ENCODE measurements at places on chromosomes 11 and 22.

GRCh38 chr11:61971248-61972111 is 4.0 kb upstream of the FTH1 start:
- peak; percentile 96 for DNase-seq

- DNase-seq: no peak
These were observed 5.0 kb upstream of the PYGM start for GRCh38 chr11:64764753-64765152.

DNA sequence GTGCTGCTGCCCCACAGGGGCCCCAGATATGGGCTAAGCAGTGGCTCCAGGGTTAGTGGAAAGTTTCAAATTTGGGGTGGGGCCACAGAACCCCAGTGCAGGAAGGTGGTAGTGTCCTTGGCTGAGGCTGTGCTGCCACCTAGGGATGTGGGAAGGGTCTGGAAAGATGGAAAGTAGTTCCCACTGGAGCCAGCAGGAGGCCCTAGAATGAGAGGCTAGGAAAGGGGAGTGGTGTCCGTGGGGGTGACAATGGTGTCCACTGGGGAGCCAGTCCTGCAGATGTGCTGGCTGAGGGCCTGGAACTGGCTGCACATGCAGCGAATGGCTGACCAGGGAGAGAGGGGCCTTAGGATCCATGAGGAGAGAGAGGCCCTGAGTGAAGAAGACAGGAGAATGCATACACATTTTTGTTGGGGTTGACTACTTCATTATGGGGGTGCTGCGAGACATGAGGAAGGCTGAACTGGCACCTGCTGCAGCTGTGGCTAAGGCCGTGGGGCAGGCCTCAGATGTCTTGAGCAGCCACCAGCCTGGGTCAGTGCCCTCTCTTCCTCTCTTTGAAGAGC is 21.1 kb downstream of the RFPL3 start:
- peak; percentile 59 for DNase-seq

DNA sequence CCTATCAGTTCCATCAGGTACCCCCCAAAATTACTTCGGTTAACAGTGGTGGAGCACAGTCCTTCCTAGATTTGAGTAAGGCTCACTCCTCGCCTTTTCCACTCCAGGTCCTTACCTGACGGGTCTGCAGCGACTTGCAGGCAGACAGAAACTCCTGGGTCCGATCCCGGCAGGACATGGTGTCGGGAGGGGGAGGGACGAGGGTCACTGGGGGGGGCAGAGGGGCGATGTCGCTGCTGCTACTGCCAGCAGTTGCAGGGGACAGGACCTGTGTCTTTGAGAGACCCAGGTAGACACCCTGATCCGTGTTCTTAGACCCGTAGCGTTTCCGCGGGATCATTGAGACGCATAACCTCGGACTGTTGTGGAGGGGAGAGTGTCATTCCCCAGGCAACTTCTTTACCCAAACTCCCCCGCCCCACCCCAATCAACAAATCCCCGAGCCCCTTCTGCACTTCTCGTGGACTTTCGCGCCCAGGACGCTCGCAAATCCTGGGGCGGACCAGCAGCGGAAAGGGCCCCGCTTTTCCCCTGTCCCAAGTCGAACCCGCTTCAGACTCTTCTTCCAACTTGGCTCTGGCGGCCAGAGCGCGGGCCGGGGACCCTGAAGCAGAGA is 839 bp downstream of the STX5 start:
- DNase-seq: no peak

DNA sequence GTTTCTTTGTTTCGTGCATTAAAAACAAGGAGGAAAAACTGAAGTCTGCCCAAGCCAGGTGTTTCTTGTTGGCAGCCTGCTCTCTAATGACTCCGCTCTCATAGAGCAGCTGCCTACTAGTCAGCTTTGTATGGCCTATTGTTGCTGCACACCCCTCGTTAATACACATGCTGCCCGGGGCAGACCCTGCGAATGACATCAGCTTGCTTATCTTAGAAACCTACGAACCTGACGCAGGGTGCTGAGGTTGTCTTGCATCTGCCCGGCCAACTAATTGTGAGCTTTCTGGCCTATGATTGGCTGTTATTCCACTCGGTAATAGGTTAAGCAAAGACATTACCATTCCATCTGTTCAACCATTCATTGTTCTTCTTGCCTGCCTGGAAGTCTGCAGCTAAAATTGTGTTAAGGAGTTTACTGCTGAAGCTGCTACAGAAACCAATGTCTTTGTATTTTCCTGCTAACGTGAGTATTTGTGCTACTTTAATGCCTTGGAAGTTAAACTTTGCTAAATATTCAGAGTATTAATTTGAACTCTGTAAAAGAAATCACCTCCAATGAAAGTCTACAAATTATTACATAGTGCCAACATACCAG is 37.5 kb downstream of the ZC3H12C start:
- peak; percentile 32 for DNase-seq

- no peak for DNase-seq
These were observed 10.0 kb upstream of the ASCC2 start for GRCh38 chr22:29848111-29848510.

DNA sequence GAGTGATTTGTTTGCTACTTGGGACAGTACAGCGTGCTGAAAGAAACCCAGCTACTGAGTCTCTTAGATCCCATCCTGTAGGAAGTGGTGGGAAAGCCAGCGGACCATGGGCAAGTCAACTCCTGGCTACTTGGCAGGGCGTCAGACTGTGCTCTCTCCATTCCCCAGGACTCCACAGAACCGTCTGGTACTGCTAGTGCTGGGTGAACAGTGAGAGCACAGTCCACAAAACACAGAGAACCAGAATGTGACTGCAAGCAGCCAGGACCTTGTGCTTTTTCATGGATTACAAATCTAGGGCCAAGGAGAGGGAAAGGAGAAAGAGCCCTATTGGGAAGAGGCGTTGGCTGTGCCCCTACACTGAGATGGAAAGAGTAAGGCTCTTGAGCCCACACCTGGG is 10.2 kb downstream of the BID start:
- no peak for DNase-seq

DNA sequence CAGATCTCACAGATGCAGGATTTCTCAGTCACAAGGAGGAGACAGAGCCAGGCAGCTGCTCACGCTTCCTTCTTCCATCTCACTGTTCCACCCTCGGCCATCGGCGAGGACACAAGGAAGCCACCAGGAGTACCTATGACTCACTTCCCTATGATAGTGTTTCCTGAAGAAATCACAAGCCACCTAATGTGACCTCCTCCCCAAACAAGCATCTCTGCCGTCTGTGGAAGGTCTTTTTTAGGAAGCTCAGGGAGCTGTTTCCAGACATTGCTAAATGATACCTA is 672.7 kb downstream of the TBC1D22A start:
- DNase-seq: no peak

DNA sequence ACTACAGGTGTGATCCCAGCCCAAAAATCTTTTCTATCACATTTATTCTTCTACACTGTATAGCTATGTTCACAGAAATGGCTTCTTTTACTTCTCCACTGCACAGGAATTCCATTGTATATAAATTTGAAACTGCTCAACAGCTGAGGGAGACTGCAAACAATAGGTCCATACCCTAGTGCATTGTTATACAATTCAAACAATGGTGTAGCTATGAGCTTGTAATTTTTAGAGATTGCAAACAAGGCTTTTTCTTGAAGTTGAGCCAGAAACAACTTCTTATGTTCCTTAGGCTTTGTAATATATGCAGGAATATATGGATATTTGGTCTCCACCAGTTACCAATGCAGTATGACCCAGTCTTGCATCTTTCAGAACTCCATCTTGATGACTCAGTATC is 19.5 kb upstream of the SIK3 start:
- no peak for DNase-seq

DNA sequence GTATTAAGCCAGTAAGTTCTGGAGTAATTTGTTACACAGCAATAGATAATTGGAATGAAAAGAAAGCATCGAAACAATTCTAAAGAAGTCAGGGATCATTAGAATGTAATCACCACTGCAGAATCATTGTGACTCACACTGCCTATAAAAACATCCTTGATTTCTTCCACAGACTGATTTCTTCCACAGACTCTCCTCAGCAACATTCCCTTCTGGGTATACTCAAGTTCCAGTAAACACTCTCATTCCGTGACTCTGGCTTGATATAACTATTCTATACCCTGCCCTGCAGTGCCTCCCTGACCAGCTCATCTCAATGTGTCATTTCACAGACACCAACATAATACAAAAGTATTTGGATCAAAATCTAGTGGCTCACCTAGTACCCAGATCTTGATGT is 120.5 kb downstream of the BBOX1 start:
- DNase-seq: no peak

DNA sequence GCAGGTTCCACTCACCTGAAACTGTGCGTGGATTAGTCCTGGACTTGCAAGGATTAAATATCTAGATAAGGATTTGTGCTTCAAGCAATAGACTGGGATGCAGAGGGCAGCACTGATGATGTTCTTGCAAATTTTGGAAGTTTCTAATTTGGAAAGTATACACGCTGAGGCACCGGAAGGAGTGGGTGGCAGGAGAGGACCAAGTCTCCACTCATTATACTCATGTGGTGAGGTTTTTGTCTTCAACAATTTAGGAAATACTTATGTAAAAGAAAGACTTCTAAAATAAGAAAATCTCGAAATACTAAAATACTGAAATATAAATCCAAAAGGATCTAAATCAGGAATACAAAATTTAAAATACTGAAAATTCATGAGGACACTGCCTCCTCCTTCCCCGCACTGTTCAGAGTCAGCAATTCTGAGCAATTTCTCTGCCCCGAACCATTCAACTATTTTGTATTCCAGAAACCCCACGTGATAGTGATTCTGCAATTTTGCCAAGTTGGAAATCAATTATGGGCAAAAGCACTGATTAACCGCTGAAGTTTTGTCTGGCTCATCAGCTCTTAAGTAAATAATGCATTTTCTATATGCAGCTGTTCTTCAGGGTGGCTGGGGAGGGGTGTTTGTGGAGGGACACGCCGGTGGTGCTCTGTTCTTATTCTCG is 47.0 kb upstream of the CLMP start:
- DNase-seq: no peak

DNA sequence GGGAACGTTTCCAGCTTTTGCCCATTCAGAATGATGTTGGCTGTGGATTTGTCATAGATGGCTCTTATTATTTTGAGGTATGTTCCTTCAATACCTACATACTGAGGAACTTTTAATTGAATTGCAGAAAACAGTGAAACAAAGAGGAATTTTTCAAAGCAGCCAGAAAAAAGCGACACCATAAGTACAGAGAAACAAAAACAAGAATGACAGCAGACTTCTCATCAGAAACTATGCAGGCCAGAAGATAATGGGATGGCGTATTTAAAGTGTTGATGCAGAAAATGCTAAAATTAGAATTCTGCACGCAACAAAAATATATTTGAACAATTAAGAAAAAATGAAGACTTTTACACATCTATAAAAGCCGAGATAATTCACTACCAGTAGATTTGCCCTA is 95.4 kb upstream of the TIMP3 start:
- no peak for DNase-seq

DNA sequence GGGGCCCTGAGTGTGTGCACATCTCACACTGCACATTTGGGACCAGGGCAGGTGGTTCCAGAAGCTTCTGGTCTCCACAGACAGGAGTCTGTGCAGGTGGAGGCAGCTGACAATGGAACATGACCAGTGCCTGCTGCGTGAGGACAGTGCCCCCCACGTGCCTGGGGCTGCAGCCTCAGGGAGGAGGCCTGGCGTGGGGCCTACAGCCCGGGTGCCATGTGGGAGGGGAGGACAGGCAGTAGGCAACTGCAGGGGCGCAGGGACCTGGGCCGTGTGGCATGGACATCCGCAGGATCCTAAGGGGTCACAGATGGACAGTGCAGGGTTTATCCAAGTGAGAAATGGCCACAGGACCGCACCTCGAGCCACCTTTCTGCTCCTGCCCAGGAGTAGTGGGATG is 28.8 kb downstream of the TSPAN4 start:
- no peak for DNase-seq

DNA sequence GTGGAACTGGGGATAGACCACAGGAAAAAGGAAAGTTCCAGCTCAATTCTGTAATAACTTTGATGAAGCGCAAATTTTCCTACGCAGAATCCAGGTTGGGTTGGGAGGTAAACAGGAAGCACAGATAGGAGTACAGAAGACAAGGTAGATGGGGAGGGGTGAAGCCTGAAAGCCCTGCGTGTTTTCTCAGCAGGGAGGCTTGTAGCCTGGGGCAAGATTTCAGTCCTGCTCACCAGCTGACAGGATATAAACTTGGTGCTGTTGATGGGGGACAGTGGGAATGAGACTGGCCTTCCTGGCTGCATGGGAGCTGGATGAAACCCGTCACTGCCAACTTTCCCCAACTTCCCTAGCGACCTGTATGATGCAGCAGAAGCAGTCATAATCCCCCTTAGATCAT is 114.9 kb downstream of the ARHGAP32 start:
- DNase-seq: no peak

GRCh38 chr11:96318850-96319249 is 24.1 kb downstream of the MAML2 start:
- no peak for DNase-seq

- no peak for DNase-seq
These were observed 5.7 kb upstream of the PLET1 start for GRCh38 chr11:112266410-112266778.

- no peak for DNase-seq
These were observed 87.0 kb upstream of the THY1 start for GRCh38 chr11:119509969-119510401.

DNA sequence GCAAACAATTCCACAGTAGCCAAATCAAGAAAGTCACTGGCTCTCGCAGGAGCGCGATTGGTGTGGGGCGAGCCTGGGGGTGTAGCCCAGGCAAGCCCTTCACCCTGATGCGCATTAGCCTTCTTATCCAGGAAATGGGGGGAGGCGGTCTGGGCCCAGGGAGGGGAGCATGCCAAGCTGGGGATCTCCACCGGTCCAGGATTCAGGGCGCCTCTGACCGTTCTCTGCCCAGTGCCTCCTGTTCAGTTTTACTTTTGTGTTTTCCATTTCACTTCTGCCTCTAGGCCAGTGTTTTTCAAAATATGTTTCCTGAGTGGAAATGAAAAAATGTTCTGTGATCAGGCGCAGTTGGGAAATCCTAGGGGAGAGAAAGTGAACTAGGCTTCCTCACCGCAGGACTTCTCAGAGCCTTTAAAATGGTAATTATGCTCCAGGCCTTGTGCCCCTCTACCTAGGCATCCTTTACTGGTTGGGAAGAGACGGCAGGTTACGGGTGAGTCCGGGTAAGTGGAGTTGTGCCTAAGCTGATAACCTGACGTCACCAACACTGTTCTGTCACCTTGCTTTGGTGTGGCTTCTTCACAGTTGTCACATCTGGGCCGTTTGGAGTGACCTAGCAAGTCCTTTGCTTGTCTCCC is 18.4 kb downstream of the LRP5 start:
- no peak for DNase-seq

- peak; percentile 24 for DNase-seq
These were observed 91.8 kb upstream of the LDLRAD3 start for GRCh38 chr11:35852056-35852455.

Measured in Ammon's horn (tissue), 1 donor.